ENCODE measurements at places on chromosomes 1 and 21.

DNA sequence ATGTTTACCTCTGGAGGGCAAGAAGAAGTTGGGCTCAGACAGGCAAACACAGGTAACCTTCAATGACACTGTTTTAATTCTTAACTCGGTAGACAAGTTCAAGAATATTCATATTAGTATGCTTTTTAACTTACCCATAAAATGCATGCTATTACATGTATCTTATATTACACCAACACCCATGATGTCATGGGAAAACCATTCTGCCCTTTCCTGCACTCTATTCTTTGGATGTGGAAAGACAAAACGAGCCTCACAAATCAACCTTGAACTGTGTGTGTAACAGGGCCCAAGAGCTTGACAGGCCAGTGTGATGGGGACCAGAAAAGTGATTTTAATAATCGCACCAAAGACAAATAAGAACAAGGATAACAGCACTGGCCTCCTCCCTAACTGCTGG, 22.6 kb upstream of the RAP1GAP start:
- DNase-seq = no peak

- DNase-seq = no peak
Observed at GRCh38 chr1:111980686-111981085, 8.8 kb downstream of the KCND3 start.

DNA sequence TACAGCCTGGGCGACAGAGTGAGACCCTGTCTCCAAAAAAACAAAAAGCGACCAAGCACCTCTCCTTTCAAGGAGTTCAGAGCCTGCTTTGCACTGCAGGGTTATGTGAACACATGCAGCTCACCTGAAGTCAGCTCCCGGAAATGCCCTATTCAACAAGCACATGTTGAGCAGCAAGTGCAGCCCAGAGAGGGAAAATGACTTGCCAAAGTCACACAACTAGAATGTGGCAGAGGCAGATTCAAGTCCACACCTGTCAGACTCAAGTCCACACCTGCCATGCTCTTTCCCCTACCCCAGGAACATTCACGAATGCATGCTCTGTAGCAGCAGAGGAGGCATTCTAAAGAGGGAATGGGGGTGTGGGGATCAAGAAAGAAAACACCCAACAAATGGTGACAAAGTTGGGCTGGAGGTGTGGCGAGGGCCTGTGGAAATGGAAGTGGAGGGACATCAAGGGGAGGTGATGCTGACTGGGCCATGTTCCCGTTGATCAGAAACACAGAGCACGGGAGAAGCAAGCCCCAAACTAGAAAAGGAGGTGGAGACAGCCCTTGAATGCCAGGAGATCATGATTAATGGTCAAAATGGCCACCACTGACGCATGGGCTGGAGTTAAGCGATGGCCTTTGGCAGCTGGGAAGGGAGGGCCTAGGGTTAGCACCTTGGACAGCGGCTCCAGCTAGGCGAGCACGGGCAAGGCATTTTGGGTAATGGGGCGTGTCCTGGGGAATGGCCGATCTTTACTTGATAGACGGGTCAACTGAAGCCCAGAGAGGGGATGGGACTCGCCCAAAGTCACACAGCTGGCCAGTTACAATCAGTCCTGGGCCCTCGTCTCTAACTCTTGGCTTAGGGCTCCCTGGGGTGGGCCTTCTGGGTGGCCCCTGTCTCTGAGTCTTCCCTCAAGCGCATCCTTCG, 21.5 kb downstream of the RAP1GAP start:
- no peak for DNase-seq

- no peak for DNase-seq
Observed at GRCh38 chr1:93977598-93977945, 68.3 kb upstream of the GCLM start.

DNA sequence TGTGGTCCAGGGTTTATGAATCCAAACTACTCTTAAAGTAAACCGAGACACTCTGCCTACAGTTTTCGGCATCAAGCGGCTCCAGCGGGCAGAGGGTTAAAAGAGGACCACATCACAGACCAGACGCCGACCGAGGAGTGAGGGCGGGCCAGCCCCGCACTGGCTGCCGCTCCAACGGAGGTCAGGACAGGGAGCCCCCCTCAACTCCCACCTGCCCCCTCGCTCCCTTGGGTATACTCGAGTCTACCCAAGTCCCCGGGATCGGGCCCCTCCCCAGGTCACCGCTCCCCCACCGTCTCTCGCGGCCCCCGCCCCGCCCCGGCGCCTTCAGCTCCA, 312 bp downstream of the ARNT start:
- DNase-seq = no peak

DNA sequence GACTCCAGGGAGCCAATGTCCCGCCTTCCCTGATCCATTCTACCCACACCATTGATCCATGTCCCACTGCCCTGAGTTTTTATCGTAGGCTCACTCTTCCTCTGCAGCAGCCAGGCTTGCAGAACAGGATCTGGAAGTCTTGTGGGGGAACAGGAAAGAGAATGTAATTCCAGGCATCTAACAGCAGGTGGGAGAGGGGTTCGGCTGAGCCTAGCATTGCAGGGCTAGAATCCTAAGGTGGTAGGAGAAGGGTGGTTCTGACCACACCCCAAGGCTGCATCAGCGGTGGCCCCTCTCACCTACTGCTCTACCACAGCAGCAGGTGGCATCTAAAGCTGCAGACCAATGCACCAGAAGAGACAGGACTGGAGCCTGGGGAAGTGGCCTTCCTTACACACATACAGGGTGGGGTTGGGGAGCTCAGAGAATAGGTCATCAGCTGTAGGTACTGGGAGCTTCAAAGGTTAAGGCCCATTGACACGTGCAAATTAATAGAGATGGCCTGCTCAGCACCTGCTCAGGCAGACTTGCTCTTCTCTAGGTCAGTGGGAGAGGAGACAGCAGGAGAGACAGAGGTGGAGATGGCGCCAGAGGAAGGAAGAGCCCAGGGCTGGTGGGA, 20.5 kb downstream of the KNCN start:
- no peak for DNase-seq

GRCh38 chr1:33576821-33577599, 104.6 kb downstream of the ZSCAN20 start:
- no peak for DNase-seq

- DNase-seq = no peak
Observed at GRCh38 chr1:21696931-21697330, 27.8 kb upstream of the RAP1GAP start.

GRCh38 chr1:244768804-244769203, 66.7 kb upstream of the COX20 start:
- no peak for DNase-seq

DNA sequence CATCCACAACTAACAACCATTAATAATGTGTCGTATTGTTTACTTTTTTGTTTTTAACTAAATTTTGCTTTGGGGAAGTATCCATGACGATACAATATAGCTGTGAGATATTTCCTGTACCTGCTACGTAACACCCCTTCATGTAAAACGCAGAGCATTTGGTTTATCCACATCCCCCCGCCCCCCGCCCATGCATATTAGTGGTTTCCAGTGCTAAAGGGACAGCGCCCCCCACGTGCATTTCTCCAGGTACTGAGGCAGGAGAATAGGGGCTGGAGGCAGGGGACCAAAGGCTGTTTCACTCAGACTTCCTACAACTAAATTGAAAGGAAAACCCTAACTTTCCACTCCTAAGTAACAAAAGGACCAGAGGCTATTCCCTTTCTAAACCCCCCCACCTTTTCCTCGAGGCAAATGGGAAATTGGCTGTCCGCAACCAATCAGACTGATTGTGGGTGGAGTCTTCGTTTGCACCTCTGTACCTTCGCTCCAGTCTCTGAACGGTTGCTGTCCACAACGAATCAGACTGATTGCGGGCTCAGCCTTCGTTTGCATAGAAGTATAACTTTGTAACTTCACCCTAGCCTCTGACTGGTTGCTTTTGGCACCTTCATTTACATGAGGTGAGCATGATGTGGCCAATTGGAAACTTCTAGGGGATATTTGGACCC, 12.2 kb upstream of the RIPK4 start:
- no peak for DNase-seq

DNA sequence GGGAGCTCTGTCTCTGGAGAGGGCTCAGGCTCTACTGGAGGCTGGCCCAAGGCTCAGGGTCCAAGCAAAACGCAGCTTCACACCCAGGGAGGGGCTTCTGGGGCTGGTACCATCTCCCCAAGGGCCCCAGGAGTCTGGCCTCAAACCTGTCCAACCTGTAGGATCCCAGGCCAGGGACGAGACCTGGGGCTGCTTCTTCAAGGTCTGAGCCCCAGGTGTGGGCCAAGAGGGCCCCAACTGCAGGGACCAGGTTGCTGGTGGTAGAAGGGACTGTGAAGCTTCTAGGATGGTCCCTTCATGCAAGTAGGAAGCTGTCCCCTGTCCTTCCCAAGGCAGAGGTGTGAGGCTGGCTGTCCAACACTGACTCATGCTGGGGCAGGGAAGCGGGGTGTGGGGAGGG, 7.8 kb upstream of the MMEL1 start:
- no peak for DNase-seq

- no peak for DNase-seq
Observed at GRCh38 chr21:44880405-44881197, 7.1 kb upstream of the PTTG1IP start.

- no peak for DNase-seq
Observed at GRCh38 chr1:5329068-5329739, 663.0 kb downstream of the NPHP4 start.

DNA sequence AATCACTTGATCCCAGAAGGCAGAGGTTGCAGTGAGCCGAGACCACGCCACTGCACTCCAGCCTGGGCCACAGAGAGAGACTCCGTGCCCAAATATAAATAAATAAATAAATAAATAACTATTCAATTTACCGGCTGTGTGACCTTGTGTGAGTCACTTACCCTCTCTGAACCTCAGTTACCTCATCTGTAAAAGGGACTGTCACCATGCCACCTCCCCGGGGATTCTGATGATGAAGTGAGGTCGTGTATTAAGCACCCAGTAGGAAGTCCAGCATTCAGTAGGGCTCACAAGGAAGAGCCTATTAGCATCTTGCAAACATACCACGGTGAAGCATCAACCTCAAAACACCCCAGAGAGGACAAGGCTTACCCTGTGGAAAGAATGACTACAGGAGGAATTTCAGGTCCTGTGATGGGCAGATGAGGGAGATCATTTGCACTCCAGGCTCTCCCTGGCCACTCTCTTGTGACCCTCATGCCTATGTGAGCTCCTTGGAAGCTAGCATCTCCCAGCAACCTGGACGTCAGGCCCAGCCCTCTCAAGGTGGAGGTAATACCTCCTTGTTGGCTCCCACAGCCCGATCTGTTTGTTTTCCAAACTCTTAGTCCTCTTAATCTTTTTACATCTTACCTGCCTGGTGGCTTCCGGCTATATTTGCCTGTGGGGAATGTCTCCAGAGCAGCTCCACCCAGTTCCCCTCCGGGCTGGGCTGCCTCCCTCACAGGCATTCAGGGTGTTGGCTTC, 7.6 kb upstream of the C1QA start:
- DNase-seq = no peak

DNA sequence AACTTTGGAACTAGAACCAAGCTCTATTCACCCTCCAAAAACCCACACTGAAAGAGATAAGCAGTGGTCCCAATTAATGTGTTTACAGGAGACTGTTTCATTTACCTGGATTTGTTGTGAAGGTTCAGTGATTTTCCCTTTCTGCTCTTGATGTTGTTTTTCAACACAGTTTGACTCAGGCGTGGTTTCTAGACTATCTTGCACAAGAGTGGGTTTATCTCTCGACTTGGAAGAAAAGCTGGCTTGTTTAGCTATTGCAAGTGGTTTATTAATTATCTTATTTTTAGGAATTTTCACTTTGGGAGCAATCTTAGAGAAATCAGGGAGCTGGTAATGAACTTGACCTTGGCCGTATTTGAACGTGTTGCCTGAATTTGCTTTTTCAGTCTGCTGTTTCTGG, 5.3 kb downstream of the AKNAD1 start:
- no peak for DNase-seq

DNA sequence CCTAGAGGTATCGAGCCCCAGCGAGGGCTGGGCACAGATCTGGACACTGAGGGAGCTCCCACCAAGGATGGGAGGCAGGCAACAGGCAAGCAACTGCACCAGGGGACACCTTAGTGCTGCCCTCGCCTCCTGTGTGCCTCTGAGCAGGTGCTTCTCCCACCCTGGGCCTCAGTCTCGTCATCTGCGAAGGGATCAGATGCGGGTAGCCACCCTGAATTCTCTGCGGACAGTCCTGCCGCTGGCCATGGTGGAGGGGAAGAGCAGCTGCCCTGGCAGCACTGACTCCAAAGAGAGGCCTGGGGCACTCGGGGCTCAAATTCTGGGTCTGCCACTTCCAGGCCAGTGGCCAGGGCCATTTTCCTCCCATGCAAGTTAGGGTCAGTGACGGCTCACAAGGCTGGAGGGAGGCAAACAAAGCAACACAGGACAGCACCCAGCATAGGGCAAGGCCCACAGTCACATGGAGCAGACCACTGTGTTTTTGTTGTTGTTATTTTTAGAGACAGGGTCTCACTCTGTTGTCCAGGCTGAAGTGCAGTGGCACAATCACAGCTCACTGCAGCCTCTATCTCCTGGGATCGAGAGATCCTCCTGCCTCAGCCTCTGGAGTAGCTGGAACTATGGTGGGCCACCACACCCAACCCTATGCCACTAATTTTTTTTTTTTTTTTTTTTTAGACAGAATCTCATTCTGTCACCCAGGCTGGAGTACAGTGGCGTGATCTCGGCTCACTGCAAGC, 7.1 kb upstream of the SDC3 start:
- no peak for DNase-seq

GRCh38 chr21:42566524-42567213, 53.0 kb downstream of the SLC37A1 start:
- DNase-seq = no peak

GRCh38 chr1:35726450-35727433, 8.1 kb upstream of the C1orf216 start:
- peak; percentile 26 for DNase-seq

GRCh38 chr1:10709165-10709564, 87.3 kb downstream of the CASZ1 start:
- no peak for DNase-seq

DNA sequence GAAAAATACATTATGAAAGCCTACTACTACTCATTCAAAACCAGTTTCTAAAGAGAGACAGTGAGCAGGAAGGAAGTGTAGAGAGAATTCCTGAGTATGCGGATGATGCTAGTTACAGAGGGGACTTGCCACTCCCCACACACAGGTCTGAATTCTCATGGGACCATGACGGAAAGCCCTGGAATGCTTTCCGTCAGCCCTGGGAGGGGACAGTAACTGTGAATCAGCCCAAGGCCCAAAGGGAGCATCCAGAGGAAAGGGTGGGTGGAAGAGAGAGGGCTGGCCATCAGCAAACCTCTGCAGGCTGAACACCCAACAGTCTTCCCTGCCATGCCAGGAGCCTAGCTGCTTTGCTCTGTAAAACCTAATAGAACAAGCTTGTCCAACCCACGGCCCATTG, 36.4 kb downstream of the RCSD1 start:
- no peak for DNase-seq

GRCh38 chr1:231062500-231063270, 22.6 kb upstream of the FAM89A start:
- no peak for DNase-seq

- DNase-seq = no peak
Observed at GRCh38 chr1:155253208-155253607, 2.1 kb downstream of the ENTREP3 start.

DNA sequence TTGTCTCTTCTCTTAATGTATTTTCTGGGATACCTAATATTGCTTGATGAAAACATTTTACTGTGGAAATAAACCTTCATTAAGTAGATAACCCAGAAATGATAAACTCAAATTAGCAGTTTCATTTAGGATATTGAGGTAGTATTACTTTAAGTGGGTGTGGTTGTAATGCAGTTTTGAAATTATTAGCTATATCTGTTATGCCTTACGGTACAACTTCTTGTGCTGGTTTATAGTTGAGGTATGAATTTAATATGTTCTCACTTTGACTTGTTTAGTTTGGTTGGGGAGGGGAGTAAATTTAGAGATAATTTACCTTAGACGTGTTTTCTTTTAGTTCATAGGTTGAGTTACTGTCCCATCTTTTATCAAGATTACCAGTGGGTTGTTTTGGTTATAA, 111.0 kb downstream of the POU2F1 start:
- no peak for DNase-seq
